ENCODE measurements at places on chromosomes 2 and 18.
A peak's percentile ranks its signal among the peaks of the same experiment; 100 is the strongest.

- DNase-seq = peak; percentile 98
Observed at GRCh38 chr2:67260343-67261277, 136.5 kb upstream of the ETAA1 start.

DNA sequence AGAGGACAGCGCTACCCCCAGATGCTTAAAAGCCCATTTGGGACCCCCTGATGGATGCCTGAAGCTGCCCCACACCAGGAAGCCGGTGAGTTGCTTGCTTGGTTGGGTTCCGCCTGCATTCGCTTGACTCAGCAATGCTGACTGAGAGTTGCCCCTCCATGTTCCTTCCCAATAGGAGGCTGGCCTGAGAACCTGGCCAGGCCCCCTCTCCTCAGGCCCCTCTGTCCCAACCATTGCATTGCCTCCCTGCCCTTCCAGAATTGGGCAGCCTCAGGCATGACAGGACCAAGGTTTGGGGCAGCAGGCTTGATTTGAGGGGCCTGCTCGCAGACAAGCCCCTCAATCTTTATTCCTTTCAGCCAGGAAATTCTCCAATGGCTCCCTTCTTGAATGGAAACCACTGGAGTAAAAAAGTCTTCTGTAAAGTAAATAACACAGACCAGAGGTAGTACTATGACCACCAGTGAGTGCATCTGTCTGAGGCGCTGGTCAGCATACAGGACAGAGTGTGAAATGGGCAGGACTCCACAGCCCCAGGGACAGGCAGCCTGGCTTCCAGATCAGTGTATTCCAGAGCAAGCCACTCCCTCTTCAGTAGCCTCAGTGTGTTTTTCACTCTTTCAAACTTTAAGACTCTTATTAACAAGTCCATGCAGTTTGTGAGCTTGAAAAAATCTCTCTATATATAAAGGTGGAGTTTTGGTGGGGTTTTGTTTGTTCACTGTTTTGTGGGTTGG is 104.7 kb downstream of the C1QL2 start:
- DNase-seq = no peak

- peak; percentile 71 for DNase-seq
Observed at GRCh38 chr2:209582281-209582680, 158.4 kb downstream of the MAP2 start.

GRCh38 chr2:1561811-1562421 is 148.7 kb downstream of the TPO start:
- no peak for DNase-seq

DNA sequence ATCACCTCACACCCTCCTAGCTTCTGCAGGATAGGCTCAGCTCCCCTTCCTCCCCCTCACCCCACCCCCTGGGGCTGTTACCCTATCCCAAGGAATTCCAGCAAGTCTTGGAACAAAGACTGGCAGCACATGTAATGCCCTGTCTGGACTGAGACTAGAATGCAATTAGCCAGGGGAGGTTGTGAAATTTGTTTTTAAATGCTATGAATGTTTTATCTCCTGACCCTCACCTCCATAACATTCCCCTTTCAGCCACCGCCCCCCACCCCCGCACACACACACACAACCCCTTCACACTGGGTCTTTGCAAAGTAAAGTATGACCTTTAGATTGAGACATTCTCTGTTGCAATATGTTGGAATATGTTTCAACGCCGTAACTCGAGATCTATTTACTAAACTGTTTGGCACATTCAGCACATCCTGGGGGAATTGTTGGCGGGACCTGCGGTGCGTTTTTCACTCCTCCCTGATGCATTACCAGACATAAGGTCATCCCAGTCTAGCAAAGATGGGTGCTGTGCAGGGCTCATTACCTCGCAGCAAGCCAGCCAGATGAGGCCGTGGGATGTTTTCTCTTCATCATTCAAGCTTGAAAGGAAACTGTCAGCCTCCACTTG is 290.7 kb upstream of the SLC14A2 start:
- peak; percentile 94 for DNase-seq

DNA sequence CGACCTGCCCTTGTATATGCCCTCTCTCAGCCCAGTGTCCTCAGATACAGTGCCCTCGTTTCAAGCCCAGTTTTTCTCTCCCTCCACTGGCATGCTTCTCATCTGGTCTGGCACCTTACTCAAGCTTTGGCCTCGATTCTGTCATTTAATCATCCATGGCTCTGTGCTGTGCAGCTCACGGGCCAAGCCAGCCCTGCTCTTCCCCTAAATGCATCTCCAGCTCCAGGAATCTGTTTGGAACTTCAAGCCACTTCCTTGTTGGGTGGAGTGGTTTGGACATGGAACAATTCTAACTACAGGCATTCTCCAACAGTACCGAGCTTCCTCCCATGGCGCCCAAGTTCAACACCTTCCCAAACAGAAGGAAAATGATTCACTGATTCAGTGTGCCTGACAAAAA is 76.7 kb upstream of the ZNF397 start:
- no peak for DNase-seq

GRCh38 chr2:24493713-24494112 is 2.7 kb downstream of the NCOA1 start:
- no peak for DNase-seq

DNA sequence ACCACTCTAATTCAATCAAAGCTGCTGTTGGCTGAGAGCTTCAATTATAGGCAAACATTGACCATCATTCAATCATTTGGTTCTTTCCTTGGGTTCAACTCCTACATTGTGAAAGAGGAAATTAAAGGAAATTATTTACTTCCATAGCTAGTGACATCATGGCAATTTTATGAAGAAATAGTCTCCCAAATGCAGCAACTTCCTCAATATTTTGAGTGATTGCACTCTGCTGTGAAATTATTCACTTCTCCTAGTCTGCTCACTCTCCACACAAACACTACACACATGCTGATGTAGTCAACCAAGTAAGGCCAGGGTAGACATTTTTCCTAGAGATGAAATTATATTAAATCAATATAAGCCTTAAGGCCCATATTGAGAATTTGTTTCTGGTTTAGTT is 86.7 kb upstream of the NCKAP5 start:
- DNase-seq = no peak

DNA sequence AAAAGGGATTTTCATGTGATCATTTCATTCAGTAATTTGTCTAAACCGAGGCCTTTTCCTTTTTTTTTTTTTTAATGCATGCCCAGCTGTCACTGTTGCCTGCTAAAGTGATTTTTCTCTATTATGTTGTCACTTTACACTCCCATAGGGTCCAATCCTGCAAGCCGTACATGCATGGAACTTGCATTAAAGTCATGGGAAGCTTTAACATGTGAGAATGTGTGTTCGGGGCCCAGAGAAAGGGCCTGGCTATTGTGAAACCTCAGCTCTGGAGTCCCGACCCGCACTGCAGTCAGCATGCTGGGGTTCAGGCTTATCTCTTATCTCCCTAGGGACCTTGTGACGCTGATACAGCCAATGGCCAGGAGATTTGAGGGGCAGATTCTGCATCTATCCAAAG is 474.6 kb downstream of the SLC4A3 start:
- peak; percentile 27 for DNase-seq

DNA sequence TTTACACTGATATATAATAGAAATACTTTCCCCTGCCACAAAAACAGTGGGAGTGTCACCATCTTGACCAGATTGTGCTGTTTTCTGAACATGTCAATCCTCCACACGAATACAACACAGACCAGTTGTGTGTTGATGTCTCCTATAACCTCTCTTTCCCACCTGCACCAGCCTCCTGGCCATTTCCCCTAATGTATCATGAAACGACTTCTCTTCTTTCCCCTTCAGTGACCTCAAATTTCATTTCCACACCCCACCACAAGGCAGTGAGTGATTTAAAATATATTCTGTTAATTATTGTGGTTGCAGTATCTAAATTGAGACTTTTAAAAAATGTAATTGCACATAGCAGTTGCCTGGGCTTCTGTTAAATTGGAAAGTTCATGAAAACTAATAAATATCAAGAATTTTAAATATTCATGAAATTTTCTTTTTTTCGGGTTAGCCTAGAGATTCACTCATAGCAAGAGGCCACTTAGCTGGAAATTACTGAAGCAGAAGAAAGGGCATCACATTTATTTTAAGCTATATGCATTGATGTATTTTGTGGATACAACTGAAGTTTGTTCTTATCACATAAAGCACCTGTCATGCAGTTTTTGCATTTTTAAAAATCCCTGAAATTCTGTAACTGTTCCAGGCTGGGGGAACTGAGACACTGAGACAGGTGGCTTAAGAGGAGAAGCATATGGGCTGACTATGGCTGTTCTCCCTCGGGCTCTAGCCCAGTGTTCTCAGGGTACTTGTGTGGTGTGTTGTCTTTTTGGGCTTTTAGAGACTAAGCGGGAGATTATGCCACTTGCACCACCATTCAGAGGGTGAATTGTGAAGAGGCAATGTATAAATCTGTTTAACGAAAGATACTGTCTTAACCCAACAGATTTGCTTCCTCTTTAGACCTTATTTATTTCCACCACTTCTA is 15.9 kb downstream of the FAM171B start:
- DNase-seq = no peak

- peak; percentile 39 for DNase-seq
Observed at GRCh38 chr2:232418466-232419244, 12.0 kb downstream of the ALPG start.
